ENCODE measurements at places on chromosomes 7 and 10.

- peak; percentile 37 for DNase-seq
Measured at GRCh38 chr7:38311329-38311937, 38.0 kb upstream of the TARP start.

- peak; percentile 51 for DNase-seq
Measured at GRCh38 chr7:45033261-45033930, 33.4 kb downstream of the CCM2 start.

DNA sequence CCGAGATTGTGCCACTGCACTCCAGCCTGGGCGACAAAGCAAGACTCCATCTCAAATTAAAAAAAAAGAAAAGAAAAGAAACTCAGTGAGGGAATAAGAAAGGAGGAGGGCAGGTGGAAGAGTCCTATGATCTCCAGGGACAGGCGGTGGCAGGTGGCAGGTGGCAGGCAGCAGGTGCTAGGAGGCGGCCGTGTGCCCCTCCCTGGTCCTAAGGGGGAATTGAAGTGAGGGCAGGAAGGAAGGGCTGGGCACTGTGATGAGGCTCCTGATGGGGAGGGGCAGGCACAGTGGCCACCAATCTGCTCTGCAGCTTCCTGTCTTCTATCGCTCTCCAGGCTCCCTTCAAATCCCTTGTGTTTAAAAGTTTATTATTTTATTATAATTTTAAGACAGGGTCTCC lies 41.2 kb upstream of the UBE3C start:
- DNase-seq, result no peak

GRCh38 chr10:93095225-93095624 lies 21.5 kb downstream of the CYP26A1 start:
- DNase-seq, result no peak

- no peak for DNase-seq
Measured at GRCh38 chr7:136883046-136883445, 14.6 kb downstream of the CHRM2 start.

GRCh38 chr10:44818701-44819127 lies 92.4 kb upstream of the TMEM72 start:
- no peak for DNase-seq

DNA sequence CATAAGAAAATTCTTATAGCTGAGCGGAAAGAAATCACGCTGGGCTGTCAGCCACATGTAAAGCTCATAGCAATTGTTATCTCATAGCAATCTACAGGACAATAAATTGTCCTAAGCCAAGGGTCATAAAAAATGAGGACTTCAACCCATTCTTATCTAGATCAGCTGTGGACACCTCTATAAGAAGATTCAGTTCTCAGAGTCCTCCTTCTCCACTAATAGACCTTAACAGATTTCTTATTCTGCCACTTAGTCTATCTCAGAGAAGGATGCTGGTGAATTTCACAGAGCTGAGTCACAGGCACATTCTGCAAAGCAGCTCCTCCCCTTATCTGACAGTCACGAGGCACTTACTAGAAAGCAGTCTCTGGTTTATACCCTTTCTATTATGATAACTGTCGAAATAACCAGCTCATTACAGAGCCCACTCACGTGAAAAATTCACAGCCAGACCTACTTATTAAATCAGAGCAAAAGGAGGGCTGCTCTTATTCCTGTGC lies 185.3 kb upstream of the PCLO start:
- DNase-seq, result no peak

- DNase-seq, result no peak
Measured at GRCh38 chr10:45091968-45092367, 91.2 kb downstream of the ZNF22 start.

GRCh38 chr7:117652943-117653680 lies 173.3 kb downstream of the CFTR start:
- no peak for DNase-seq

GRCh38 chr7:15618275-15618674 lies 56.5 kb upstream of the AGMO start:
- no peak for DNase-seq

DNA sequence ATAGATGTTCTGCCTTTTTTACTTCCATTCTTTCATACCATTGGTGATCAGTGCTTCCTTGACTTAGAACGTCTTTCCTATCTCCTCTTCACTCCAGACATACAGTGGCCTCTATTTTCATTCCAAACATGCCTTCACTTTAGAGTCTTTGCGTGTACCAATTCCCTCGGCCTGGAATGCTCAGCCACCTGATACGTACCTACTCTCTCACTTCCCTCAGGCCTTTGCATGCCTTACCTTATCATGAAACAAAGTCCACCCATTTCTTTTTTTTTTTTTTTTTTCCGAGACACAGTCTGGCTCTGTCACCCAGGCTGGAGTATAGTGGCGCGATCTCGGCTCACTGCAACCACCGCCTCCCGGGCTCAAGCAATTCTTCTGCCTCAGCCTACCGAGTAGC lies 2.2 kb upstream of the CCNJ start:
- DNase-seq, result no peak

GRCh38 chr7:120867932-120868331 lies 10.0 kb upstream of the TSPAN12 start:
- no peak for DNase-seq

GRCh38 chr7:18573410-18574234 lies 78.1 kb downstream of the HDAC9 start:
- no peak for DNase-seq

DNA sequence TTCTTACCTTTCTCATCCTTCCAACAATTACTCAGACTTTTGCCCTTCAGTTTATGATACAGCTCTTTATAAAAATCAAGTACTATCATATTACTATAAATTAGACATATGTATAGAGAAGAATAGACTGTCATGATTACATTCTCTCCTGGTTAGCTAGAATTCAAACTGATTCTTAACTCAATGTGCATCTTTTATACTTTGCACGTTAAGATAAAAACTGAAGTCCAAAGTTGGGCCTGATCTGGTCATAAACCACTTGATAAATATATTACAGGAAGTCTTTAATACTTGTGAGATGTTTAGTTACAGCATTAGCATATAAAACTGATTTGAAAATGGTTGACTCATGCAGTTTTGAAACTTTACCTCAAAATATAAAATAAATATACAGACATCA lies 2.6 kb downstream of the AGR3 start:
- DNase-seq, result no peak

DNA sequence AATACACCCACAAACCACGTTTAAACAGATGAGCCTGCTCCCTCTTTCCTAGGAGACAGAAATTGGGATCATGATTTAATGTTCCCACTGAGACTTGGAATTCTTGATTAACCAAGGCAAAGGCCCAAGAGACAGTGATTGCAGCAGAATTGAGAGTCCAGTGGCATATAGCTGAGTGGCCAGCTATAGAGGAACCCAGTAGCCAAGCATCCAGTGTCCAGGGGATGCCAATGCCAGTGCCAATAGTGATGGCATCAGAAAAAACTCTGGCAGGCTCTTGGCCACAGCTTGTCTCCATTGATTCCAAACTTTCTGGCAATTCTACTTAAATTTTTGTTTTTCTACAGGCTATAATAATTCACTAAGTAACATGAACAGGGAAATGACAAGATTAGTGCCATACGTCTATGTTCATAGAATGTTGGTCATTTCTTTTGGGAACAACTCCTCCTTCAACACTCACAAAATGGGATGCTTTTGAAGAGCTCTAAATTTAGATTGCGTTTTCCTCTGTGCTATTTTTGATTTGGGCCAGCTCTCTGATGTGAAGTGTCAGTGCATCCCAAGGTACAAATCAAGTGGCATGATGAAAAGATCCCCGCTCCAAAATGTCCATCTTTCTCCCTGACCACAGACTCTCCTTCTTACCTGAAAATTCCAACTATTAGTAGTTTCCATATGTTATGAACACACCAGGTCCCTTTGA lies 83.1 kb upstream of the A1CF start:
- DNase-seq, result no peak

DNA sequence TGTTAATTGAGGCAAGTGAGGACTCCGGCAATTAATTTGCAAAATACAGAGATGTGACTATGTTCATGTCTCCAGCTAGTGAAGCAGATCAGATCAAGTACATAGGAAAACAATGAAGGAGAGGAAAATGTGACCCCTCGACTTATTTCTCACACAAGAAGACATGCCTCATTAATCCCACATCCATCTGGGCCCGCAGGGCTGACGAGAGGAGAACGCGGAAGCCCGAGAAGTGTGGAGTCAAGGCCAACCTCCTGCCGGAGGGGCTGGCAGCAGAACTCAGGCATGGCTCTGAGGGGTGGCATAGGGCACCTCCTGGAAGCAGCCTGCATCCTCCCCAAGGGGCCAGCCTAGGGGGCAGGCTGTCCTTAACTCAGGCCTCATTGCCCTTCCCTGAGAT lies 54.4 kb downstream of the ZNF503 start:
- no peak for DNase-seq

DNA sequence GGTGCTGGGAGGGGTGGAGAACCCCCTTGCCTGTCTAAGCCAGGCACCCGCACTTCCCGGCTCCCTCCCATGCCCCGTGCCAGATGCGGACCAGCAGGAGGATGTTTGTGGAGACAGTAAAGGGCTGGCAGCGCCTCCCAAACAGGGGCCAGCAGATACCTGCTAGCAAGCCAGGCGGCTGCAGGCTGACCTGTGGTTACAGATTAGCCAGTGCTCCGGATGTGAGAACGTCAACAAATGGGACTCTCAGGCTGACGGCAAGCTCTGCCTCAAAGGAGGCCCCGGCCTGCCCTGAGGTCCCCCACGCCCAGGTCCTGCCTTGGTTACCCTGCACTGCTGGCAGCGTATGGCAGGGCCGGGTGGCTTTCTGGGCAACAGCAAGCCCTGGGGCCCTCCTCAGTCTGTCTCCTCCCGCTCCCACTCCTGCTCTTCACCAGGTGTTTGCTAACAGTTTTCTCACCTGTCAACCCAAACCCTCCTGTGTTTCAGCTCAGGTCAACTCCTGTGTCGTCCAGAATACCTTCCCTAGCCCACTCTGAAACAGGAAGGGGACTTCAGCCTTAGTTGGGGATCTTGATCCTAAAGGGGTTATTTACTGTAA lies 85.4 kb downstream of the NEURL1 start:
- no peak for DNase-seq

DNA sequence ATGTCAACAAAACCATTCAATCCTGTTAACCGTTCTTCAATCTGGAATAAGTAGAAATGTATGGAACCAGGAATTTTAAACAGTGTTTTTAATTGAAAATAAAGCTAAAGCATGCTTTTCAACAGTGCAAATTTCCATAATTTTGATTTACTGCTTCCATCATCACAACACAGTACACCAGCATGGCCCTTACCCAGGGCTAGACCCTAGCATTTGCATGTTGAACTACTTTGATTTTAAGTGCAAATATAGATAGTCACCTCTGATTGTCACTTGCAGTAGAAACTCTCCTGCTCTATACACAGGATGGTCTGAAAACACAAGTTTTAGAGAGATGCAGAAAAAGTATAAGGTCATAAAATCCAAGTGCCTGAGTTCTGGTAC lies 12.1 kb downstream of the SKIDA1 start:
- no peak for DNase-seq

DNA sequence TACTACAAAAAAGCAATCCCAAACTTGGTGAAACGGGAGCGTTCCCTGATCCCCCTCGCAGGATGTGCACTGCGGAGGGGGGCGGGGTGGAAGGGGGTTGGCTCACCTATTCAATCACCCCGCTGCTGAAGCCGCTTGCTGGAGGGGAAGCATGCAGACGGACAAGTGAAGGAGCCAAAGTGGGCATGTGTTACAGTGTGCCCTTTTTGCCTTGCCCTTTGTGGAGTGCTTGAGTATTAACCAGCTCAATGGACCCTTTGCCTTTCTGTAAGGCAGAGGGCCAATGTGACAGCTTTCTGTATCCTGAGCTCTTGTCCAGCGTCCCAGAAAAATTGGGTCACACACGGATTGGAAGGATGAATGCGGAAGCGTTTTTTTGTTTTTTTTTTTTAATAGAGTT lies 348.9 kb upstream of the NPSR1 start:
- no peak for DNase-seq

DNA sequence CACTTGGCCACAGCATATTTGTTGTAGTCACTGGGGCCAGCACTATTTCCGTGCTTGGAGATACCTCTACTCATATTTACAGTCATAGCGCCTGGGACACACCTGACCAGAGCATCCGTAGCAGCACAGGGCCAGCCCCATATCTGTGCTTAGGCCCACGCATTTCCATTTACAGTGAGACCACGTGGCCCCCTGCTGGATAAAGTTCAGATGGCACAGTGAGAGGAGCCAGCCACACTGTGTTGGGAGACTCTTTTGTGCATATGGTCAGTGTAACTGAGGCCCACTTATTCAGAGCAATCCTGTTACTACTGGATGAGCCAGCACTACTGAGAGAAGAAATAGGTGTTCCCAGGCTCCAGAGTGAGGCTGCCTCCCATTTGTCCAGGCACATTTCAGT lies 455.3 kb downstream of the REEP3 start:
- peak; percentile 69 for DNase-seq

DNA sequence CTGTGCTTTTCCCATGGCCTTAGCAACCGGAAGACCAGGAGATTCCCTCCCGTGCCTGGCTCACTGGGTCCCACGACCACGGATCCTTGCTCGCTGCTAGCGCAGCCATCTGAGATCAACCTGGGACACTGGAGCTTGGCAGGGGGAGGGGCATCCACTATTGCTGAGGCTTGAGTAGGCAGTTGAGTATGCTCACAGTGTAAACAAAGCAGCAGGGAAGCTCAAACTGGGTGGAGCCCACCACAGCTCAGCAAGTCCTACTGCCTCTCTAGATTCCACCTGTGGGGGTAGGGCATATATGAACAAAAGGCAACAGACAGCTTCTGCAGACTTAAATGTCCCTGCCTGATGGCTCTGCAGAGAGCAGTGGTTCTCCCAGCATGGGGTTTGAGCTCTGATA lies 697.0 kb downstream of the SORCS1 start:
- DNase-seq, result no peak

GRCh38 chr10:110010486-110011378 lies 2.9 kb downstream of the ADD3 start:
- DNase-seq, result no peak

GRCh38 chr7:94374721-94375566 lies 19.8 kb upstream of the COL1A2 start:
- DNase-seq, result no peak

DNA sequence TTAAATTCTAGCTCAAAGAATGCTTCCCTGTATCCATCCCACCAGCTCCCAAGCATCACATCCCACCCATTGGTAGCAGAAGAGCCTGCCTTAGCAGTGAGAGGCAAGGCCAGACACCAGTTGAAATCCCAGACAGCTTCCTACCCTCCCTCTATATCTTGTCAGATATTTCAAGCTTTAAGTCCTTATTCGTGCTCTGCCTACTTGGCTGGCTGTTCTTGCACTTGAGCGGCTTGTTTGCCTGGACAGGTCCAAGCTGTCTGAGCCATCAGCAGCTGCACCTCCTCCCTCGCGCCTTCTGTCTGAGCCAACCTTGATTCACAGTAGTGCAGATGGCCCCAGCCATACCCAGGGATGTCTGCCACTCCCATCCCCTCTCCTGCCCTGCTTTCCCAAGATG lies 16.4 kb downstream of the LRRC4 start:
- DNase-seq, result no peak

DNA sequence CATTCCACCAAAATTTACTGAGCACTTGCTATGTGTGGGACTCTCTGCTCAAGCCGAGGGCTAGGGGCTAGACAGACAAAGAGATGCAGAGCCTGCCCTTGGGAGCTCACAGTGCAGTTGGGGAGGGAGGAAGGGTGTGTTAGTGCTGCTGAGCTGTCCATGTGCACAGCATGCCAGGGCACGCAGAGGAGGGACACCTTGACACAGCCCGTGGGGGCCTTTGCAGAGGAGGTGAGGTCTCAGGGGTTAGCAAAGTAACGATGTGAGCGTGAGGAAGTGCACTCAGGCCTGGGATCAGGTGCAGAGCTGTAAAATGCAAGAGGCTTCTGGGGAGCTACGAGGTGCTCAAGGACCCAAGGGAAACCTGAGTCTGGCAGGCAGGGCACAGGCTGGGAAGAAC lies 16.3 kb downstream of the PRKCQ start:
- peak; percentile 34 for DNase-seq

Measured in activated CD8-positive, alpha-beta T cell treated with anti-CD3 and anti-CD28 coated beads for 36 hours (primary cell).